H7 (cell line): ENCODE measurements at places on chromosomes 4 and X. TPM values are rescaled to one million over a fixed set of nuclear protein-coding genes. Genes with fewer than 3 reads are reported as not detected.

ERAS gene
- 0.21 TPM in 1 of 2 replicates, not detected in the other for total RNA-seq

GAGE12H gene
- total RNA-seq = not detected in 2 replicates

GAGE2A gene
- total RNA-seq = 0.70 TPM in 1 of 2 replicates, not detected in the other

NXT2 gene
- total RNA-seq = 28.6 and 30.8 TPM in 2 replicates

TCEAL3 gene
- 3.5 and 5.8 TPM in 2 replicates for total RNA-seq

ATOH1 gene
- total RNA-seq = 0.55 and 0.59 TPM in 2 replicates

STATH gene
- total RNA-seq = not detected in 2 replicates

MED14 gene
- 54.4 and 88.3 TPM in 2 replicates for total RNA-seq

OTC gene
- not detected in 2 replicates for total RNA-seq

TLR3 gene
- total RNA-seq = 1.0 and 1.8 TPM in 2 replicates

MED12 gene
- total RNA-seq = 19.0 and 24.1 TPM in 2 replicates

KCNIP4 gene
- not detected in 2 replicates for total RNA-seq

OPN1MW gene
- total RNA-seq = not detected in 2 replicates

GAGE1 gene
- not detected in 2 replicates for total RNA-seq

NEXMIF gene
- total RNA-seq = 0.70 and 0.94 TPM in 2 replicates

ENPEP gene
- total RNA-seq = 0.44 and 0.76 TPM in 2 replicates

VEGFD gene
- 0.26 and 0.80 TPM in 2 replicates for total RNA-seq

ARHGAP24 gene
- 1.2 and 4.5 TPM in 2 replicates for total RNA-seq

PIN4 gene
- 26.5 and 28.8 TPM in 2 replicates for total RNA-seq

UNC5C gene
- total RNA-seq = 0.41 and 0.45 TPM in 2 replicates

BTC gene
- 0.14 TPM in 1 of 2 replicates, not detected in the other for total RNA-seq

SLC16A2 gene
- total RNA-seq = 78.7 and 86.9 TPM in 2 replicates

IL2RG gene
- total RNA-seq = not detected in 2 replicates

XAGE1B gene
- total RNA-seq = not detected in 2 replicates
